ENCODE measurements at places on chromosomes 1 and 21. TPM values are rescaled to one million over a fixed set of nuclear protein-coding genes. Genes with fewer than 3 reads are reported as not detected.

- DNase-seq: no peak
These were observed 189.9 kb downstream of the APP start for GRCh38 chr21:25980710-25981109.

- peak; percentile 66 for DNase-seq
These were observed 6.0 kb downstream of the GORAB start for GRCh38 chr1:170537798-170538503.

DNA sequence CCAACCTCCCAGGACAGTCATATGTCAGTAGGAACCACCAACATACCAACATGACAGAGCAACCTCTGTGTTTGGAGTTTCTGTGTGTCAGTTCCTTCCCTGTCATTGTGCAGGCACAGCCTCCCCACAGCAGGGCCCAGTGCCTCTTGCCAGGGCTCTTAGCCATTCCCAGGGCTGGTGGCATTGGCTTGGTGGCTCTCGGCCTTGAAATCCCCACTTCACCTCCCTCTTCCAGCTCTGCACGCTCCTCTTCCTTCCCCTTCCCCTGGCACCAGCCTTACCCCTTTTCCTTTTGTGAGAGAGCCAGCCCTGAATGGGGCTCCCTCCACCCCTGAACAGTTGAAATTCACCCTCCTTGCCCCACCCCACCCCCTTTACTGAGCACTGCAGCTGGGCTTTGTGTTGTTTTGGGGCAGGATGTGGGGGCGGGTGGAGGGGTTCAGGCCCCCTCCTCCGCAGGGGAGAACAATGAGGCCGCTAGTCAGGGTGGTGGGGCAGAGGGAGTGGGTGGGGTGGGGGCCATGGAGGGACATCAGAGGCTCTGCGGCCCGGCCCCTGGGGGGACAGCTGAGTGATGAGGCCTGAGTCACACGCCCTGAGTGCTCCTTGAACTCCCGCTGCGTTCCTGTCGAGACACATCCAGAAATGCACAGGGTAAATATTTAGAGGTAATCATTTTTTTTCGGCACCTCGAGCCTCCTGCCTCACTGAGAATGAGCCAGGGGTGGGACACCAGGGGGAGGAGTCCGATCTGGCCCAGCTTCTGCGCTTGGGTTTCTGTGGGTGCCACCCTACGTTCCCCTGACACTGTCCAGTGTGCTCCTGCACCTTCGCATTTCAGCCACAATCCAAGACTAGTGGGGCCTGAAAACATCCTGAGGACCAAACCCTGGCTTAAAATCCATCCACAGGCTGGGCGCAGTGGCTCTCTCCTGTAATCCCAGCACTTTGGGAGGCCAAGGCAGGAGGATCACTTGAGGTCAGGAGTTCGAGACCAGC lies 28.6 kb downstream of the LGR6 start:
- no peak for DNase-seq

GRCh38 chr1:39926343-39926793 lies 24.7 kb upstream of the MYCL start:
- DNase-seq: peak; percentile 18

- no peak for DNase-seq
These were observed 971.0 kb downstream of the NCAM2 start for GRCh38 chr21:21969211-21969610.

DNA sequence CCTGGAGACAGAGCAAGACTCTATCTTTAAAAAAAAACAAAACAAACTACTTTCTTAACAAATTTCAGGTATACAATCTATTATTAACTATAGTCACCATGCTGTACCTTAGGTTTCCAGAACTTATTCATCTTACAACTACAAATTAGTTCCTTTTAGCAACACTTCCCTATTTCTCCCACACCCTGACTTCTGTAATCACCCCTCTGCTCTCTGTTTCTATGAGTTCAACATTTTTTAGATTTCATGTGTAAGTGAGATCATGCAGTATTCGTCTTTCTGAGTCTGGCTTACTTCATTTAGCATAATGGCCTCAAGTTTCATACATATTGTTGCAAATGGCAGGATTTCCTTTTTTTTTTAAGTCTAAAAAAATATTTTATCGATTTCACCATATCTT lies 77.9 kb upstream of the LPGAT1 start:
- no peak for DNase-seq

- peak; percentile 71 for DNase-seq
These were observed 9.2 kb upstream of the CBR3 start for GRCh38 chr21:36125512-36126207.

The PBX1 gene
- 95.6 TPM for total RNA-seq

The OR10Z1 gene
- total RNA-seq: not detected

GRCh38 chr1:230356869-230357794 lies 69.0 kb downstream of the PGBD5 start:
- DNase-seq: no peak

The FMO3 gene
- 1.3 TPM for total RNA-seq

GRCh38 chr1:61536174-61537108 lies 188.5 kb downstream of the TM2D1 start:
- no peak for DNase-seq

GRCh38 chr1:181798191-181798926 lies 263.2 kb downstream of the ZNF648 start:
- DNase-seq: no peak

DNA sequence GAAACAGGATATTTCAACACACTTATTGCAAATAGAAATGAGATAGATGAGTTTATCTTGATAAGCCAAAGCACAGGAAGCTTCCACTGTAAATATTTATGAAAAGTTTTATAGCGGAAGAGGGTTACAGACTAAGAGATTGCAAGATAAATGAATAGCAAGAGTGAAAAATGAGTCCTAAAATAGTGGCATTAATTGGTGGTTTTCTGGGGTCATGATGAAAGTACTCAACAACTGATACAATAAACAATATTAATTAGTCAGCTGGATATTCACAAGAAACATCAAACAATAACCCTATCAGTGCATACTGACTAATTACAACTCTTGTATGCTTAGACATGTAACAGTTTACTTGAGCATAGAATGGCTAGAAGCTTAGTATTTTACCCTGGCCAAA lies 154.8 kb upstream of the CHODL start:
- no peak for DNase-seq

The C1QA gene
- not detected for total RNA-seq

- no peak for DNase-seq
These were observed 258.1 kb downstream of the GRIK3 start for GRCh38 chr1:36776256-36776655.

DNA sequence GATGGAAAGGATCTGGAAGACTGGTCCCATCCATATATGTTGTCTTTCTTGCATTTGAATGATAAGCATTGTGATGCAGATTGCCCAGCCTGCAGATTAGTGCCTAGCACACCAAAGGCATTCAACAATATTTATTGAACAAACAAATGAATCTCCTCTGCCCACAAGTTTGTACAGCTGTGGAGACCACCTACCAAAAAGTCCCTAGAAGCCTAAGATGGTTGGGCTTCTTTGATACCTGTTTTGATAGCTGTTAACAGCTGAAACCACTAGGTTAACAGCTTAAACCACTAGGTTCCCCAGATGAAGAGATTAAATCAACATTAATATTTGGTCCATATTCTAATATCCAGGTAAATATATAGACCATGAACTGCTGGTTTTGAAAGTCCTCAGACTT lies 9.8 kb downstream of the DUSP10 start:
- no peak for DNase-seq

DNA sequence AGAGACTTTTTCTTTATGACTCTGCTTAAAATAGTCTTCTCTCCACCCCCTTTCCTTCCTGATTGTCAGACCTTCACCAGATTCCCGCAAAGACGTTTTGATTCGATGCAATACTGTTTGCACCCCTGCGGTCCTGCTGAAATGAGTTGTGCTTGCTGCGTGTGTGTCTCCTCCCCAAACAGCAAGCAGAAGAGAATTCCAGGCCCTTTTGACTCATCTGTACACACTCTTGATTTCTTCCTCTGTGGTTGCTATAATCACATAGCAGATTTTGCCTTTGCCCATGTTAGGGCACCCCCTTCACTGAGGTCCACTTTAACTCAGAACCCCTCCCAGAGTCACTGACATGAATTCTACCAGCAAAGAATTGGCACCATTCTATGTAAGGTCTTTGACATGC lies 136.5 kb downstream of the ZZZ3 start:
- peak; percentile 22 for DNase-seq

DNA sequence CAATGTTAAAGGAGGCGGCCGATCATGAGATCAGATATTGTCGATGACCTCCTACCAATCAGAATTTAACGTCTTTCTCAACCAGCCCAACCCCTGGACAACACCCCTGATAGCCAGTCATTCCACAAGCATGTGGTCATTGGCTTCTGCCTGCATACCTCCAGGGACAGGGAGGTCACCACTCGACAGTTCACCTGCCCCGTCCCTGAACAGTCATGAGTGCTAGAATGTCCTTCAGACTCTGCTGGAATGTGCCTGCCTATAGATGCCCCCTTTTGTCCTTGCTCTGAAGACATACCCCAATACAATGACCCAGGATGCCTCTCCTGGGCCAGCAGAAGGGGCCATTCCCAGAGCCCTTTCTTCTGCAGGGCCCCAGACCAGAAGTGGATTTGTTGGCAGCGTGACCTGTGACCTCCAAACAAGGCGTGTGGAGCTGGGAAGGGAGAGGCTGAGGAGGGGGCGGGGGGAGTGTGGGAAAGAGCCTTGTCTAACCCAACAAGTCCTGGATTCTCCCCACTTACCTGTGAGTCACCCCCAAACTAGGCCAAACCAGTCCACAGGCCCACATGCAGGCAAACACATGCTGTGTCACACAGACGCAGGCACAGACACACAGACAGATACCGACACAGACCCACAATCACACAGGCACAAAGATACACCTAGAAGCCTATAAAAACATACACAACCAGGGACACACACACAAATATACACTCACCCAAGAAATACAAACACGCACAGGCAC lies 2.2 kb downstream of the CRYBG2 start:
- no peak for DNase-seq

GRCh38 chr1:180171691-180172090 lies 17.0 kb downstream of the QSOX1 start:
- no peak for DNase-seq

The PROX1 gene
- not detected for total RNA-seq

- DNase-seq: no peak
These were observed 47.8 kb upstream of the PRDM2 start for GRCh38 chr1:13652238-13652637.

DNA sequence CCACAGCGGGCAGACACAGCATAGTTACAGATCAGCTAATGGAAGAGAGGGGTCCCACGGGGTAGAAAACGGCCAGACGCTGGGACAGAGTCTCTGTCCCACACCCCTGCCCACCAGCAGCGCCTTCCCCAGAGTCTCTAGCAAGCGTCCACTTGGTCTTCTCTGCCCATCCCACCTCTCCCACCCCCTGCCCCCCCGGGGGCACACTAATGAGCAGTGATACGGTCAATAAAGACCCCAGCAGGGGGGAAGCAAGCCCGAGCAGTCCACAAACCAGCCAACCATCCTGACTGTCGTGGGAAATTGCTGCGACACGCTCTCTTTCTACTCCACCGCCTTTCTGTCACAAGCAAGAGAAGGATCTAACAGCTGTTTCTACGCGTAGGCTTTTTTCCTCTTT lies 374.7 kb downstream of the NPHP4 start:
- DNase-seq: no peak

The GNB1 gene
- 108 TPM for total RNA-seq

- no peak for DNase-seq
These were observed 268.8 kb upstream of the CSF3R start for GRCh38 chr1:36751525-36751924.

GRCh38 chr1:96634883-96635282 lies 86.7 kb upstream of the PTBP2 start:
- DNase-seq: no peak

Data from fibroblast of the aortic adventitia (primary cell).